Stimulated activated CD4-positive, alpha-beta T cell treated with anti-CD3 and anti-CD28 coated beads, TNF-alpha, amount 100 ng/mL, for 24 hours (primary cell): ENCODE measurements at places on chromosomes 16 and 17.

DNA sequence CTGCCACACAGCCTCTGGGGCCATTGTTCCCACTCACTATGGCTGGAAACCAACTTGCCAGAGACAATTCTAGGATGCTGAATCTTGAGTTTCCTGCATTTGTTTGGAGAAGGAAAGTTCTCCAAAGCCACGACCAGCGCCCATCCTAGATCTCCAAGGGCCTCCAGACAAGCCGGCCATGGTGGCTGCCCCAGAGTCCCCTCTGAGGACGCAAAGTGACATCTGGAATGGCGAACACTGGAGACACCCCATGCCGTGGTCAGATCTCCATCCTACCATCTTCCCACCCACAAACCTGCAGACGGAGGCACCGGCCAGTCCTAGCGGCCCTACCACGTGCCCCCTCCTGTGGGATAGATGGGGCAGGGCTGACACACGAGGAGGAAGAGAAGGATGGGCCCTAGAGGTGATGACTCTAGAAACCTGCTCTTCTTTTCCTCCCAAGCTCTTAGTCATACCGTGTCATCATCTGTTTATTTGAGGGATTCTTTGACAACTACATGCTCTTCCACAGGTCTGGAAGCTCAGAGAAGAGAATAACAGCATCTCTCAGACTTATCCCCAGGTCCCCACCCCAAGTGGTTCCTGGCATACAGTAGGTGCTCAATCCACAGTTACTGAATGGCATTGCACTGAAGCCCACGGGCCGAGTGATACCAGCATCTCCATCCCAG is 71.3 kb downstream of the MYH11 start:
- DNase-seq = no peak

- DNase-seq = no peak
Observed at GRCh38 chr16:85738923-85739715, 11.8 kb downstream of the C16orf74 start.

DNA sequence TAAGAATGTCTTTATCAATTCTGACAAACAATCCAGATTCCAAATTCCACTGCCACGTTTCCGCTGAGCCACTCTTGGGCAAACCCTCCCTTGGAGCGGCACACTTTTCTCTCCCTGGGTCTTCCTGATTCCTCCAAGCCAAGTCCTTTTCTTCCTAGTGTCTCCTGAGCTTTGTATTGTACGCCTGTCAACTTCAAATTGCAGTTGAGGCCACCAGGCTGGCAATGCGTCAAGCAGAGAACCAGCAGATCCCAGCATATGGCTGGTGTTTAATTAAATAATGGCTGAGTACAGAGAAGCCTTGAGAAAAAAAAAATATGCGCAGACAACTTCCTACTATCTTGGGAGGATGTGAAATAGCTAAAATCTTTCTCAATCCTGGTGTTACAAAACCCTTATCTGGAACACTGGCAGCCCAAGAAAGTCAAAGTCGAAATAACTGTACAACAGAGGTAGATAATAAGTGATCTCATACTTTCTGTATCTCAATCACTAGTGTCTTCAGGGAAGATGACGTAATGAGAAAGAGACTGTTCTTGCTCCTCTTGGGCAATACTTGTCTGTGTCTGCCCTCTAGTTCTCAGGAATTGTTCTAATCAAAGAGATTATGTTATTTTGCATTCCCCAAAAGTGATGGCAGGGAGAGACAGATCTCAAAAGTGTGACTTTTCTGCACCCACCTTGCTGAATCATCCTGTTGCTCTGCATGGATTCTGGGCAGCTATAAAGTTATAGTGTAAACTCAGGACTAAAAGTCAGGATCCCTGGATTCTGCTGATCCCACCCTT is 15.0 kb downstream of the SMIM36 start:
- DNase-seq = no peak

GRCh38 chr17:48910370-48910769 is 2.2 kb downstream of the UBE2Z start:
- DNase-seq = no peak

DNA sequence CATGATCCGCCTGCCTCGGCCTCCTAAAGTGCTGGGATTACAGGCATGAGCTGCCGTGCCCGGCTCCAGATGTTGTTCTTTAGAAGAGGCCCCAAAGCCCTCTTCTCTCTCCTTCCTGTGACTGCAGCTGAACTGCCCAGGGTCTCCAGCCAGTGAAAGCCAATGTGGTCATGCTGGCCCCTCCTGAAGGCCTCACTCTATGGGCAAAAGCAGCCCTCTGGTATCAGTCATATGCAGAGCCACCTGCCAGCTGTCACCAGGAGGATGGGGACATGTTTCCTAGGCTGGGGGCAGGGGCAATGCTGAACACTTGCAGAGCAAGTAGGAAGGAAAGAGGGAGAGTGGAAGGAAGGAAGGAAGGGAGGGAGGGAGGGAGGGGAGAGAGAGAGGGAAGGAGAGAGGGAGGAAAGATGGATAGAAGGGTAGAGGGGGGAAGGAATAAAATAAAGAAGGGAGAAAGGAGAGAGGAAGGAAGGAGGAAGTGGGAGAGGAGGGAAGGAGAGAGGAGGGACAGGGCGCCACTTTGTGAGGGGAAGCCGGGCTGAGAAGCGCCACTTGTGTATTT is 36.0 kb downstream of the SOCS3 start:
- DNase-seq = no peak

GRCh38 chr17:77778636-77779489 is 179.6 kb upstream of the TNRC6C start:
- no peak for DNase-seq

GRCh38 chr17:78142119-78142861 is 3.9 kb upstream of the C17orf99 start:
- DNase-seq = no peak
